ENCODE measurements at places on chromosomes 4 and X.

- DNase-seq: peak; percentile 63
Measured at GRCh38 chrX:153353416-153353815, 19.5 kb downstream of the ZNF275 start.

- no peak for DNase-seq
Measured at GRCh38 chr4:116374815-116375214, 710.6 kb downstream of the TRAM1L1 start.

DNA sequence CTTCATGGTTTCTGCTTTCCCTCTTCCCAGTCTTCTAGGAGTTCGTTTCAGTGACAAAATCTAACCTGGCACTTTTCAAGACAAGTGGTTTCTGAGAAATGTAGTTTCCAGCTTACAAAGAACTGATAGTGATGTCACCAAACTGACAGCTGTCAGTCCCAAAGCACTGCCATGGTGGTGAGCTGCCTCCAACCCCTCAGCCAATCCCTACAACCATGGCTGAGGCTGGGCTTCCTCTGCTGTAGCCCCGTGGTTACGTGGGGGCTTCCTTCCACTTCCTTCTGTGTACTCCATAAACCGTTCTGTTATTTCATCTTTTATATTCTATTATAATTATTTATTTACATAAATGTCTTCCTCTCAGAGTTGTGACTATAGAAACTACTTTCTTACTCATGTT, 198.6 kb upstream of the AGA start:
- no peak for DNase-seq

GRCh38 chr4:143336781-143337599, at the start of gene GAB1:
Gene GAB1 (plus strand): TSS chr4:143336876. CDS start chr4:143337189, 313 bp downstream.
- peak; percentile 17 for DNase-seq

DNA sequence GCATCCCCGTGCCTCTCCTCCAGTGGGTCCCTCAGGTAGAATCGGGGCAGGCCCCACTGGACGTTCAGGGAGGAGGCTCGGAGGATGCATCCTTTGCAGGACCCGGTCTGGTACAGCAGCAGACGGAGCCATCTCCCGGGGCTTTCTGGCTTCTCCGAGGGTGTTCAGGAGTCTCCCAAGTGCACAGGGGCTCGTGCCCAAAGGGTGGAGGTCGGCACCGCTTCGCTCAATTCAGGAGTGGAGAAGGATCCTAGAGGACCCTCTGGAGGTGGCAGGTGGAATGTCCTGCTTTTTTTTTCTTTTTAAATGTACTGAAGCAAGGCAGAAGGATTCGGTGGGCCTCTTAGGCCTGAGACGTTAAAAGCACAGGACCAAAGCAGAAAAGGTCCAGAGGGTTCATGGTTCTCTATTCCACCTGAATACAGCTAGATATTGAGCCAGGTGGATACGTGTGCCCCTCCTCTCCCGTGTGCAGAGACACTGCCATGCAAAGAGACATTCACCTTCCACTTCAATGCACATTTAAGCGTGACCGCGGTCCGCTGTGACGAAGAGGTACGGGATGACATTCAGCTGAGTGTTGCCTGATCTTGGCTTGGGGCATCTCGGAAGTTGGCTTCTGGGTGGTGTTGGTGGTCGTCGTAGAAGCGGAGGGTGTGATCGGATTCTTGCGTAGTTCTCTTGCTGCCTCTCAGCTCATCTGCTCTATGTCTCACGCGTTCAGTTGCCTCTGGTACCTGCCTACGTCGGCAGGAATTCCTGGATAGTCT, 281.2 kb upstream of the AGTR2 start:
- no peak for DNase-seq

GRCh38 chr4:142419712-142420111, 426.4 kb downstream of the INPP4B start:
- no peak for DNase-seq

GRCh38 chr4:24089851-24090534, 200.1 kb upstream of the PPARGC1A start:
- no peak for DNase-seq

GRCh38 chr4:36013206-36013605, 231.1 kb downstream of the ARAP2 start:
- no peak for DNase-seq

DNA sequence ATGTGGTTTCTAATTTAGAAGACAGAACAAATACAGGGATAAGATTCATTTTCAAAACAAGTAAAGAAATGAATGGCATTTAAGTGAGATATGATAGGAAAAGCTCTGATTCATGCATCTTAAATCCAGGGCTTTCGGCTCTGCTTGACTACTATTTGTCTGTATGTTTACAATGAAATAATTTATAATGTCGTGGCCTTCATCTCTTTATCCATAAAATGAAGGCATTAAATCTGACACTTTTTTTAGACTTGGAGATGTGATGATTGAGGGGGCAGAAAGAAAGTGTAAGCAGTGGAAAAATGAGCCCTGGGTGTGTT, 115.7 kb upstream of the KIT start:
- no peak for DNase-seq
